Stimulated activated CD8-positive, alpha-beta memory T cell treated with anti-CD3 and anti-CD28 coated beads, Interleukin-4, amount 100 ng/mL, for 1 hour (primary cell): ENCODE measurements at places on chromosomes 3 and 15.

DNA sequence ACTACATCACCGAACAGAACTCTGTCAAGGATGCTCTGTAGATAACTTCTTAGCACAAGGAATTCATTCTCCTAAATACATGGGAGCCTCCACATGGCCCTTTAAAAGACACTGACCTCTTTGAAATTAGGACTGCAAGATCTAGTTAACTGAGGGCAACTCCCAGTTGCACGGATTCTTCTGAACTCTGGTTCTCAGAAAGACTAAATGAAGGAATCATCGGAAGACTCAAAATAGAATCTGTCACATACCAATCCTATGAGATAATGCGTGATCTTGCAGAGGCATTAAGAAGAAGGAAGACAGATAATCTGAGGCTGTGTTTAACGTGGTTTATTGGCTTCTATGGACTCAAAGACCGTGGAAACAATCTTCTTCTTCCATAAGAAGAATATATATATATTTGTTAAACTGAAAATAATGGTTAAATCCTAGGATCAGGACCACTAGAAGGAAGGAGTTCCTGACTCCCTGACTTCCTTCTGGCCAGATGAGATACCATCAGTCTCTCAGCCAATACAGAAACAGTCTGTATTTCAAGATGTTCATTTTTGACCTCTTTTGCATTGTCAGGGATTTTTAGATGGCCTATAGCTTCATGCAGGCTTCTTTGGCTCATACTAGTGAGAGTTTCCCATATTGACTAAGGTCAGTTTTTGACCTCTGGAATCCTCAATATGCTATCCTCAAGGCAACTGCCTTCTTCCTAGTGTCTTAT is 33.9 kb upstream of the TBC1D23 start:
- no peak for DNase-seq

GRCh38 chr3:159346271-159346903 is 544.5 kb downstream of the MFSD1 start:
- DNase-seq, result no peak

- no peak for DNase-seq
Observed at GRCh38 chr15:56886363-56886931, 32.0 kb upstream of the TCF12 start.

DNA sequence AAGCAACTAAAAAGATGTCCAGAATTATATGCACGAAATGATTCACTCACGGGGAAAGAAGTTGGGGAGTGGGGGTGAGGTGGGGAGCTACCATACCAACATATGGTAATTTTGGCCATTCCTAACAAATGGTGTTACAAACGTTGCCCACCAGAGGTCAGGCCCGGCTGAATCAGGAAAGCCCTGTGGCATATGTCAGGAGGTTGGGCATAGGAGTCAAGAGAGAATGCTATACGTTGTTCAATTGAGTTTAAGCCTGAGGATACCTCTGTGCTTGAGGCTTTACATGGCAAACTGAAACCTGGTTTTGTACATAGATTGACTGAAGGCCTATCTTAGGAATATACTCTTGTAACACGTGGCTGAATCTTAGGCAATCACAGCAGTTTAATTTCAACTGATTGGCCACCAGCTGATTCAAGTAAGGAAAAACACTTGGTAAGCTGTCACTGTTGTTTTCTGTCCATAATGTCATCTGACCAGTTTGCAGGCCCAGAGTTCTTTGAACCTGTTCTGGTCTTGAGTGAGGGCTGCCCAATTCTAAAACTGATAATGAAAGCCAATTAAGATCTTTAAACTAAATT is 23.4 kb upstream of the SLC2A2 start:
- no peak for DNase-seq
